ENCODE measurements at places on chromosomes 3 and 15. TPM values are rescaled to one million over a fixed set of nuclear protein-coding genes. Genes with fewer than 3 reads are reported as not detected.
A peak's percentile ranks its signal among the peaks of the same experiment; 100 is the strongest.

C3orf18 gene
- total RNA-seq: 12.0 TPM

CATSPER2 gene
- total RNA-seq: 7.7 TPM

CLDND1 gene
- total RNA-seq: 100 TPM

PLA2G4F gene
- 0.60 TPM for total RNA-seq

CYP1A1 gene
- total RNA-seq: 1.5 TPM

LRRC49 gene
- total RNA-seq: 23.4 TPM

CTXND1 gene
- total RNA-seq: 1.1 TPM

DNA sequence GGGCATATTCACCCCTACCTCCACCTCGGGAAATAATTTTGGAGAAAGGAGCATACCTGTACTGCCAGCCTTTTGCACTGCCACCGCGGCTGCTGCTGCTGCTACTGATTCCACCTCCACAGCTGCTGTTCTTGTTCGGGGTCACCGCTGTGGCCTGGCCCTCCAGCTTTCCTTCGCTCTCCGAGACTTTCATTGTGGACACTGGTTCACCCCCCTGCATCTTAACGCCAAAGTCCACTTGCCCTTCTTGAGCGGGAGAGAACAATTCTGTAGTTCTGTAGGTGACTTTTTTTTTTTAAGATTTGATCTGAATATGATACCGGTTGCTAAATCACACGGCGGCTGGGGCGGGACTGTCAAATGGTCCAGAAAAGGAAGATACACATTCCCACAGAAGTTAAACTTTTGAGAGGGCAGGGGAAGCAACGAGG lies 701 bp downstream of the OSBPL11 start:
- no peaks in the 10 kb centered on the region for H3K27me3 ChIP-seq
- H3K4me3 ChIP-seq: peak overlapping the region; percentile 93
- H3K4me1 ChIP-seq: peaks cover 29% of the 10 kb centered on the region
- peaks cover 3% of the 10 kb centered on the region for H3K36me3 ChIP-seq

- H3K27me3 ChIP-seq: no peaks in the 10 kb centered on the region
- peaks cover 22% of the 10 kb centered on the region for H3K4me1 ChIP-seq
- DNase-seq: no peak
- H3K36me3 ChIP-seq: no peaks in the 10 kb centered on the region
- H3K27ac ChIP-seq: no peak overlapping the region
- no peak overlapping the region for H3K4me3 ChIP-seq
Measured at GRCh38 chr15:48898032-48898431, 20.1 kb downstream of the EID1 start.

GRCh38 chr3:10845839-10846656 lies 30.0 kb downstream of the SLC6A11 start:
- H3K4me3 ChIP-seq: no peak overlapping the region
- DNase-seq: no peak
- peaks cover 64% of the 10 kb centered on the region for H3K27me3 ChIP-seq
- no peaks in the 10 kb centered on the region for H3K4me1 ChIP-seq

DNA sequence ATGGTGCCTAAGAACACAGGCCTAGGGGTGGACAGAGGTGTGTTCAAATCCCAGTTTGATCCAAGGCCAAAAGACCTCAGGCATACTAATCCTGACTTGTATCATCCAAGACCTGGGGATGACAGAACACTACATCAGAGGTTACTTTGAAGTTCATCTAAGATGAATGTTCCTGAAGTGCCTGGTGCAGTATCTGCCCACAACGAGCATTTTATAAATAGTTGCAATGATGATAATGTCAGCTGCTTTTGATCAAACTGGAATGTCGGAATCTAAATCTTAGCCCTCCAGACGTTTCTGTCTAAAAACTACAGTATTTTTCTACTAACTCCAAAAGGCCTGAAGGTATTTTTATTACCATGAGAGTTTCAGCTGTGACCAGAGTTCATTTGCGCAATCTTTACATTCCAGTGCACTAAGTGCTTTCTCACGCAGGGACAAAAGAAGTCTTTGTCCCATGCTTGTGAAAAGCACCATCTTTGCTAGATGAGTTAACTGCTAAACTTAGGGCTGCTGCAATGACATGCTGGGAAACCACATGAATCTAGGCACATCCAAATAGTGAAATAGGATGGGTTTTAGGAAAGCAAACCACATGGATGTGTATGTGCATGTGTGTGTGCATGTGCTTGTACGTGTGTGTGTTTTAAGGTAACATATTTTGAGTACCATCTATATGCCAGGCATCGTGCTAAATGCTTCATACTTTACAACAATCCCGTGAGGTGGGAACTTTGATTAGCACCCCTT lies 18.1 kb downstream of the ANXA2 start:
- peaks cover 32% of the 10 kb centered on the region for H3K36me3 ChIP-seq
- H3K4me3 ChIP-seq: peak overlapping the region; percentile 5
- peak overlapping the region; percentile 98 for H3K27ac ChIP-seq
- peaks cover 30% of the 10 kb centered on the region for H3K4me1 ChIP-seq
- H3K27me3 ChIP-seq: no peaks in the 10 kb centered on the region

DNA sequence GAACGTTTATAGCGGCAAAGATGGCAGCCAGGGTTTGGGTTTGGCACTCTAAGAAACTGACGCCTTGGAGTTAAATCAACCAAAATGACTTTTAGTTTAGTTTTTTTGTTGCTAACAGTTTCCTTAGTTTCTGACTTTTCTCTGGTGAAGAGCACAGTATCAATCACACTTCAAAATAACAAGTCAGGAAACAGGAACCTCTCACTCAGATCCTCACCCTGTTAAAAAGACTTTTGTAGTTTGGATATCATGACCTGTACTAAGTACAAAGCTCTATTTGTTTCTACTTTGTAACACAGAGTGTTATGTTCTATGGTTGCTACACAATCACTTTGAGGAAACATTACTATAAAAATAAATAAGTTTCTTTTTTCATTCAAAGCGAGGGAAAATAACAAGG lies 51.1 kb downstream of the ATP10A start:
- no peaks in the 10 kb centered on the region for H3K36me3 ChIP-seq
- H3K27me3 ChIP-seq: peaks cover 20% of the 10 kb centered on the region
- no peak for DNase-seq

- H3K36me3 ChIP-seq: peaks cover 18% of the 10 kb centered on the region
- H3K27ac ChIP-seq: peak overlapping the region; percentile 67
- no peaks in the 10 kb centered on the region for H3K27me3 ChIP-seq
- no peak overlapping the region for H3K4me3 ChIP-seq
- DNase-seq: no peak
- H3K4me1 ChIP-seq: no peaks in the 10 kb centered on the region
Measured at GRCh38 chr3:183815563-183815940, 9.8 kb downstream of the MAP6D1 start.

DNA sequence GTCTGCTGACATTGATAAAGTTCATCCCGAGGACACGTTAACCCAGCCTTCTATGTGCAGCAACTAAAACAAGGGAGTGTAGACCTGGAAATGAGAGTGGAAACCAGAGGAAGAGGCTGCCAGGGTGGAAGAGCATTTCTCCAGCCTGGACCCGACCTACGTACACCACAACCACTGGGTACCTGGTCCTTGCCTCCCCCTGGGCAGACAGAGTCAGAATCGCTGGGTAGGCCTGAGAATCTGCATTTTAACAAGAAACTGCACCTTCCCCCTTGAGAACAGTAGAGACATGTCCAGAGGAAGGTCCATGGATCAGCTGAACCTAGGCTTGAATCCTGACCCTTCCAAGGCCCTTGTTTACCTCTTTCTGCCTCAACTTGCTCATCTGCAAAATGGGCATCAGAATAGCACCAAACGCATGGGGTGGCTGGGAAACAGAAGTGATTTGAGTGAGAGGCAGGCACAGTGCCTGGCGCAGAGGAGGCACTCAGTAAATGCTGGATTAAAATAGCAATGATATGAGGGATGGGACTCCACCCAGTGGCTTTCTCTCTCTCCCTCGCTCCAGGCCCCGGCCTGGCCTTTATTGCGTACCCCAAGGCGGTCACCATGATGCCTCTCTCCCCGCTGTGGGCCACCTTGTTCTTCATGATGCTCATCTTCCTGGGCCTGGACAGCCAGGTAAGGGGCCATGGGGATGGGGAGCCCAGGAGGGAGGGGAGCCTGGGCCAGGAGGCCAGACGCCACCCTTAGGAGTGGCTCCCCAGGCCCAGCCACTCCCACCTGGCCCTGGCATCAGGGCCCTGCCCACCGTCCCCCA lies 66.9 kb upstream of the SLC6A1 start:
- H3K4me3 ChIP-seq: no peak overlapping the region
- H3K4me1 ChIP-seq: no peaks in the 10 kb centered on the region
- no peak overlapping the region for H3K27ac ChIP-seq
- DNase-seq: no peak
- H3K36me3 ChIP-seq: no peaks in the 10 kb centered on the region

DNA sequence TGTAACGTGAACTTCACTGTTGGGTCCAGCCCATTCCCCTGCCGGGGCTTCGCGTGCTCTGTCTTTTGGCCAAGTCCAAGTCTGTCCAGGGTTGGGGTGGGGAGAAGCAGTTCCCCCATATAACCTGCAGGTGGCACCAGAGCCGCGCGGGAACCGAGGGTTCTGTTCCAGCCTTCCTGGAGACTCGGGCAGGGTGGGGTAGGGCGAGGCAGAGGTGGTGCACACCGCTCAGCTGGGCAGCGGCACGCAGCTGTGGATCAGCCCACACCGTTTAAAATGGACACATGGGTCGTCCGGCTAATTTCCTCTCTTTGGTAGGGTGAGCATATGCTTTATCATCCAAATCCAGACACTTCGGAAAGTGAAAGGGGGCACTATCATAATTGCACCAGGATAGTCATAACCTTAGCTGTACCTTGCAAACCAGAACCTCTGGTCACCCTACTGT lies 118.1 kb downstream of the TBC1D2B start:
- H3K4me3 ChIP-seq: no peak overlapping the region
- H3K27ac ChIP-seq: no peak overlapping the region
- H3K36me3 ChIP-seq: no peaks in the 10 kb centered on the region
- peaks cover 43% of the 10 kb centered on the region for H3K27me3 ChIP-seq

- DNase-seq: peak; percentile 30
- H3K27me3 ChIP-seq: no peaks in the 10 kb centered on the region
- H3K36me3 ChIP-seq: peaks cover 2% of the 10 kb centered on the region
- H3K27ac ChIP-seq: no peak overlapping the region
Measured at GRCh38 chr3:65751123-65751700, 287.5 kb downstream of the MAGI1 start.

DNA sequence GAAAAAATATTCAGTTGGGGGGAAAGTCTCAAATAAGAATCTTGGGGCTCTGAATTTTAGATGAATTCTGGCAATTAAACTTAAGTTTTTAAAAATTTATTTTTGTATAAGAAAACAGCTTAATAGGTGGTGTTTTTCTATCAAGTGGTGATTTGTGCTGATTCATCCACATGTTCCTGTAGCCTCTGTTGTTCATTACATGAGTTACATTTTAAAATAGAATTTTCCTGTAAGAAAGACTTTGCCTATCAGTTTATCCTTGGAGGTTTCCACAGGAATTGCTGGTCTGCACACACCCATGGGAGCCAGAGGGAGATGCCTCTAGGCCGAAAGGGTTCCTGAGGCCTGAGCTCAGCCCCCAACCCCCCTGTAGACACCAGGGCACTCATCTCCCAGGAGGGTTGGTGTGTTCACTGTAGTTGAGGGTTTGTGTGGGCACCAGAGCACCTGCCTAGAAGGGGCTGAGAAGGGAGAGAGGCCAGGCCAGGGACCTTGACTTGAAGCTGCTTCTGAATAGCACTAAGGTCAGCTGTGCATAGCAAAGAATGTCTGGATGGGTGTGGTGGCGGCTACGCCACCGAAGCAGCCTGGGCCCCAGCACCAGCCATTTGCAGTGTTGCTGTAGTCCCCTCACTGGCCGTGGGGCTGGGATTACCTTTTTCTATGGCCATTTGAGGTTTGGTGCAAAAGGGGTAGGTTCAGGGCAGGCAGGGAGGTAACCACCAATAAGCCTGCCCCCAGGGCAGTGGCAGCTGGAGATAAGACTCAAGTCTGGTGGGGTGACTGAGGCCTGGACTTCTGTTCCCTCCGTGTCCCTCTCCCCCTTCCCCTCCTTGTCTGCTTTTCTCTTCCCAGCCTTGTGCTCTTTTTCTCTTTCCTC lies 11.9 kb downstream of the DNAJA4 start:
- H3K27me3 ChIP-seq: no peaks in the 10 kb centered on the region
- H3K36me3 ChIP-seq: peaks cover 1% of the 10 kb centered on the region
- no peak overlapping the region for H3K27ac ChIP-seq
- H3K4me1 ChIP-seq: no peaks in the 10 kb centered on the region
- no peak overlapping the region for H3K4me3 ChIP-seq
- no peak for DNase-seq

DNA sequence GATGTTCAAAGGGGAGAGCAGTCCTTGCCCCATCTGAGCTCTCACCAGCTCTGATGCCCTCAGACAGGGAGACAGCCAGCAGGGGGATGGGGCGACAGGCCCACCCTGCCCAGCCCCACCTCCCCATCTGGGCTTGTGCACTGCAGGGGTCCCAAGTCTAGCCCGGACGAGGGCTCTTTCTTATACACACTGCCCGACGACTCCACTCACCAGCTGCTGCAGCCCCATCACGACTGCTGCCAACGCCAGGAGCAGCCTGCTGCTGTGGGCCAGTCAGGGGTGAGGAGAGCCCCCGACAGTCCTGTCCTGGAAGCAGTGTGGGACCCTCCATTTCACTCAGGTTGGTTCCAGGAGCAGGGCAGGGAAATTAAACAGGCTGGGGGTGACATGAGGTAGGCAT lies 73.9 kb downstream of the BOC start:
- DNase-seq: no peak
- H3K4me1 ChIP-seq: peaks cover 7% of the 10 kb centered on the region
- no peak overlapping the region for H3K4me3 ChIP-seq
- peak overlapping the region; percentile 47 for H3K27ac ChIP-seq
- H3K27me3 ChIP-seq: peaks cover 3% of the 10 kb centered on the region

GRCh38 chr3:161415506-161416231 lies 44.4 kb upstream of the SPTSSB start:
- H3K27ac ChIP-seq: peak overlapping the region; percentile 87
- DNase-seq: no peak
- H3K4me3 ChIP-seq: no peak overlapping the region
- H3K4me1 ChIP-seq: peaks cover 59% of the 10 kb centered on the region

GRCh38 chr15:43091859-43092258 lies 14.0 kb downstream of the UBR1 start:
- no peak overlapping the region for H3K4me3 ChIP-seq
- H3K27me3 ChIP-seq: no peaks in the 10 kb centered on the region
- DNase-seq: no peak
